Stimulated activated naive CD8-positive, alpha-beta T cell treated with anti-CD3 and anti-CD28 coated beads, Interleukin-15, Interleukin-2, amounts not matched to agents 100 U/mL and 50 U/mL, for 24 hours (primary cell): ENCODE measurements at places on chromosomes 3 and 15.

GRCh38 chr15:93073465-93073952, 15.5 kb downstream of the RGMA start:
- no peak for DNase-seq

- DNase-seq = no peak
These were observed 107.8 kb downstream of the SNRK start for GRCh38 chr3:43394041-43394554.

DNA sequence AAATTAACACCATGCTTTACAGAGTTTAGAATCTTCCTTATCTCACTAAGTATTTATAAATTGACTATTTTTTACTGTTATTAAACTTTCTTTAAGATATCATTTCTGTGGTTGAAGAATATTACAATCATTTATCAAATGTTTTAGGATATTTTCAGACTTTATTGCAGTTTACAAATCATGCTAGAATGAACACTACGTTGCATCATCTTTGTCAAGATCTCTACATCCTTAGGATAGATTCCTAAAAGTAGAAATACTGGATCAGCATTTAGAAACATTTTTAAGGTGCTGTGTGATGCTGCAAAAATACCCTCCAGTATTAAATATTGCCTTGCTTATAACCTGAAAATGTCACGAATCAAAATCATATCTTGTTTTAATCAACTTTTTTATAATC, 2.5 kb upstream of the PLD1 start:
- no peak for DNase-seq

GRCh38 chr3:45992133-45992729, 3.4 kb downstream of the FYCO1 start:
- DNase-seq = no peak

- DNase-seq = no peak
These were observed 317.7 kb upstream of the TPRG1 start for GRCh38 chr3:188853856-188854771.

GRCh38 chr3:151726016-151726415, 7.7 kb upstream of the AADACL2 start:
- no peak for DNase-seq

DNA sequence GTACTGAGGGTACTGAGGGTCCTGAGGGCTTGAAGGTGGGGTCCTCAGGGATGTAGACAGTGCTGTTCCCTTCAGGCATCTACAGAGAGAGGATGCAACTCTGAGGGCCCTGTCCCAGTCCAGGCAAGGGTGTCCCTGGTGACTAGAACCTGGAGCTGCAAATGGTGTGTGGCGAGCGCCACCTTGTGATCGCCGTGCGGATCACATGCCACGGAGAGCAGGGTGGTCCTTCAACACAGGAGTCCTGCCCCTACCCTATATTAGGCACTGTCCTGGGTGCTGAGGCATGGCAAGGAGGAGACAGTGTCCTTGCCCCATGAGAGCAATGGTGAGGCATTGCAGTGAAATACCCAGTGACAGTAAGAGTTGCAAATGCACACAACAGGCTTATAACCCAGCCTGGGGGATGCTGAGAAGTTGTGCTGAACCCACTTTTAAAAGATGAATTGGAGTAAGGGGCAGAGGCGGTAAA, 23.6 kb downstream of the RHCG start:
- DNase-seq = peak; percentile 59

DNA sequence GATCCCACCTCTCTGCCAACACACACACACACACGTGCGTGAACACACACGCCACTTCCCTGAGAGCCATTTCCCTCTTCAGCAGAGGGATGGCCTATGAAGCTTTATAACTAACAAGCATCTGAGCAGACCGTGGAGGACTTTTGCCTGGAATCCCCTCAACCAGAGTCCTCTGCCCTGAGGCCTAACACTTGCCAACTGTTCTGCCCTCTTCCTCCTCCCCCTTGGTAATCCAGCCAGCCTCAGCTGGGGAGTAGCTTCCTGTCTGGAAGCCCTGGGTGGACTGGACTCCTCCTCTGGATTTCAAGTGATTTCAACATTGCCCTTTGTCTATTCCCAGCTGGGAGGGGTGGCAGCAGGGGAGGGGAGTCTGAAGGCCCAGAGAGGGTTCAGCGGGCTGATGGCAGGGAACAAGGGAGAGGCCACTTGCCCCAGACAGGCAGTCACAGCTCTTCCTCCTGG, 68.4 kb upstream of the HACD2 start:
- DNase-seq = no peak

- DNase-seq = no peak
These were observed 139.4 kb downstream of the BBX start for GRCh38 chr3:107662124-107662507.

DNA sequence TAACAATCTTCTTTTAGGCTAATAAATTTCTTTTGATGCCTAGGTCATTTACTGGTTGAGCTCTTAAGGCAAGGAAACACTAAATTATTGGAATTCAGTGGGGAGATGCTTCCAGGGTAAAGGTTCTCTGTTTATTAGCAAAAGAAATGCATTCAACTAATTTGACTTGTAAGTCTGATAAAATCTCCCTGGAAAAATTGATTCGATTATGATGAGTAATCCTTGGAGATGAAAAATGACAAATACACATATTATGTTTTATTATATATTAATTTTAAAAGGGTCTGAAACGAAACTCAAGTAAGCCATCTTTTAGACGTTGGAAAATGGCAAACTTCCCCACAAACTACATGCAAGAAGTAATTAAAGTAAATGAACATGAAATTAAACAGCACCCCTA, 328.0 kb downstream of the FOXP1 start:
- no peak for DNase-seq

GRCh38 chr3:11128682-11129632, 25.3 kb upstream of the HRH1 start:
- no peak for DNase-seq

GRCh38 chr3:170839518-170840100, 30.4 kb downstream of the RPL22L1 start:
- no peak for DNase-seq

- DNase-seq = no peak
These were observed 26.7 kb upstream of the TMC3 start for GRCh38 chr15:81400640-81401236.

DNA sequence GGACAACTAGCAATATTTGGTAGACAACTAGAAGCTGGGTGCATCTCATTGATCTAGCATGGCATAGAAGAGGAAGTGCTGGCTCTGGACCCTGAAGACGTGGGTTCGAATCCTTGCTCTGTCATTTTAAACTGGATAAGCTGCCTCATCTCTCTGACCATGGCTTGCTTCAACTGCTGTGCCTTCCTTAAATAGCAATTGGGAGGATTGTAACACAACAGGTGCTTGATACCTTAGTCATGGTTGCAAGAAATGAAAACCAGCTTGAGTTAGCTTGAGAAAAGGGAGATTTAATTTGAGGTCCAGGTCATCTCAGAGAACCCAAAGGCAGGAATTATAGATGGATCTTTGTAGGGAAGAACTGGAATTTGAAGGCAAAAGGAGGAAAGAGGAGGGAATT, 14.8 kb upstream of the RGMA start:
- no peak for DNase-seq

DNA sequence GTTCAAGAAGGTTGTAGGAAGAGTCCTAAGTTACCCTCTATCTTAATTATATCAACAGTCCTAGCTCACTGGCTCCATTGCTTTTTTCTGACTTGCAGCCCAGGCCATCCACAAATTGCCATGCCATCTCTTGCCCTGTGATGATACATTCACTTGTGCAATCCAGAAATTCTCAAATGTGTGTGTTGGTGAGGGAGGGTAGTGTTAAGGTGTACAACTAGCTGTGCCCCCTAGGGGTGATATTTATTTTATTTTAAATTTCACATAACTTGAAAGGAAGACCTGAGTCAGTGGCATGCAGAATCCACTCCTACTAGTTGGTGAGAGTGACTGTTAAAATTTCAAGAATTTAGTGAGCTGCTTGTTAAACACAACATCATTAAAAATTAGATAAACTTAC, 156.1 kb upstream of the ANKRD28 start:
- DNase-seq = no peak

GRCh38 chr3:37816271-37816670, 45.4 kb upstream of the CTDSPL start:
- DNase-seq = no peak

- no peak for DNase-seq
These were observed 69.3 kb downstream of the LRRC28 start for GRCh38 chr15:99320374-99321215.

GRCh38 chr15:51681303-51681963, at the start of gene SCG3:
Gene SCG3, plus strand, starts transcription at chr15:51681503. Its CDS starts 253 bp downstream, at chr15:51681756.
- peak; percentile 80 for DNase-seq

- no peak for DNase-seq
These were observed 5.7 kb downstream of the NCEH1 start for GRCh38 chr3:172705170-172705569.

DNA sequence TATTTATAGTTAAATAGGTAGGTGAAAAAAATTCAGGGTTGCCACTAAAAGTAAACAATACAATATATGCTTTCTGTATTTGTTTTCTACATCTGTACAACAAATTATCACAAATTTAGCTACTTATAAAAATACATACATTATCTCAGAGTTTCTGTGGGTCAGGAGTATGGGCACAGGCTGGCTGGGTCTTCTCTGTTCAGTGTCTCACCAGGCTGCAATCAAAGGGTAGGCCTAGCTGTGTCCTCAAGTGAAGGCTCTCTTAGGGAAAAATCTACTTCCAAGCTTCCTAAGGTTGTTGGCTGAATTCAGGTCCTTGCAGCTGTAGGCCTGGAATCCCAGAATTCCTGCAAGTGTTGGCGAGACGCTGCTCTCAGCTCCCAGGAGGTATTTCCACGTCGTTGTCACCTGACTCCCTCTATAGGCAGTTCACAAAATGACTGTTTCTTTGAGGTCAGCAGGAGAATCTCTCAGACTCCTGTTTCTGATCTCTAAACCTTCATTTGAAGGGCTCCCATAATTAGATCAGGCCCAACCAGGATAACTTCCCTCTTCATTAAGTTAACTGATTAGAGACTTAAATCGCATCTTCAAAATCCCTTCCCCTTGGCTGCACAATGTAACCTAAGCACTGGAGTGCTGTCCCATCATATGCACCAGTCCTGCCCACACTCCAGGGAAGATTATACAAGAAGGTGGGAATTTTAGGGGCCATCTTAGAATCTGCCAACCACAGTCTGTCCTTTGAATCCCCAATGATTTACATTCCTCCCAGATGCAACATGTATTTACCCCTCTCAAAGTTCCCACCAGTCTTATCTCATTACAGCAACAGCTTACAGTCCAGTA, 296.6 kb downstream of the SUCLG2 start:
- DNase-seq = no peak

DNA sequence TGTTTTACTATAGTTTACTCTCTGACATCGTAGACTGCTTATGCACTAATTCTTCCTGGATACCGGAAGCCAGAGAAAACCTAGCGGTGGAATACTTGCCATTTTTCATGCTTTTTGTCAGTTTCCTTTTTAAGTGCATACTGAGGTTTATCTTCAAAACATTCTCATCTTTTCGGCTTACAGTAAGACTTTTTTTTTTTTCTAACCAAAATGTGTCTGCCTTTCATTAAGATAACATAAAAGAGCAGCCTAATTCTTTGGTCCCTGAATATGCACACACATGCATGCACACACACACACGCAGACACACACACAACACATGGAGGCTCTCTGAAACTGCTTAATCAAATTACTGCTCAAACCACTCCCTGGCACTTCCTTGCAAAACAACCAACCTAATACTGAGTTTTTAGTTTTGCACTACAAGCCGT, 1.3 kb downstream of the ZNF445 start:
- no peak for DNase-seq

- no peak for DNase-seq
These were observed 69.2 kb upstream of the LIMD1 start for GRCh38 chr3:45525146-45525919.

DNA sequence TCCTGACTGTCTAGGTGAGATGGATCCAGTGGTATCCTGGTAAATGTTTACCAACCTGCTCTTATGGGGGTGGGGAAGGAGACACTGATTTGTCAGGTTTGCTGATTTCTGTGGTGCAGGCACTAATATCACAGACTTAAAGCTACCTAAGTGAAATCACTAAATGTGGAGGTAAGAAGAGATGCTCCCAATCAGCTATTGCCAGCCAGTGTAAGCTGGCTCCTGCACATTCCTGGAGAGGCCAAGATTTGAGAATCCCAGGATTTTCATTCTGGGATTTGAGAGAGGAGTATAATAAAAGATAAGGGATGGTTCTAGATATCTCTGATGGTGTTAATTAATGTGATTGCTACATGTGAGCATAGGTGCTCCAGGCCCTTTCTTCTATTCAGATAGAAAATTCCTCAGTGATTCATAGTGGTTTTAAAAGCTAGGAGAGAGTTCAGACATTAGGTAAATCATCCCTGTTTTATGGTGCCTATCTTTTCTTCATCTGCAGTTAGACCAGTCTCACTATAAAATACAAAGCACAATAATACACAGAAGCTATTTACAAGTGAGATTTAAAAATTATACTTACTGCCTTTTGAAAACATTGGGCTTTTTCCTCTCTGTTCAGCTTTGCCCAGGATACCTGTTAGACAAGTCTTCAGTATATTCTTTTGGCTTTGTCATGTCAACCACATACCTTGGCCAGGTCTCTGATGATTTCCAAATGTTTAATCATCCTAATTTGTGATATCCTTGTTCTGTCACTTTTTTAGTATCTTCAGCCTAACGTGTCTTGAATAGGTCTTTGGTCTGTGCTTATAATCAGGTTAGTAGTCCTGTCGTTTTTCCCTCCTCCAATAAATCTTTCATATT, 90.9 kb downstream of the MBNL1 start:
- DNase-seq = no peak

- DNase-seq = no peak
These were observed 79.0 kb upstream of the VGLL3 start for GRCh38 chr3:87069971-87070370.

DNA sequence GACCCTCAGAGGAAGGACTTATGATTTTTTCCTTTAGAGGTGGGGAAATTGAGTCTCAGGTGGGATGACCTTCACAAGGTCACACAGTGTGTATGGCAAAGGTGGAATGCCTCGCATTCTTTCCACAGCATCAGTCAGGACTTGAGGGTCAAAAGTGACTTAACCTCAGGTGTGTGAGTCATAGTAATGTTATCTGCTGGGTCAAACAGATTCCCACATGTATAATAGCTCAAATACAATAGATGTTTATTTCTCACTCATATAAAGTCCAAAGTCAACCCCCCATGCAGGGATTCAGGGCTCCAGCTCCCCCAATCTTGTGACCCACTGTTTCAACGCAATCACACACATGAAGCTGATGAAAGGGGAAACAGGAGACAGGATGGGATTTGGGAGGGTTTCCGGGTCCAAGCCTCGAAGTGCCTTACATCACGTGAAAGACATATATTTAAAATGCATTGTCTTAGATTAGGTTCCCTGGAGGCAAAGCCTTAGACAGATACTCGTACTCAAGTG, 34.0 kb upstream of the CCDC174 start:
- DNase-seq = no peak
